T-helper 1 cell (primary cell): ENCODE measurements at places on chromosomes 11 and 22.

DNA sequence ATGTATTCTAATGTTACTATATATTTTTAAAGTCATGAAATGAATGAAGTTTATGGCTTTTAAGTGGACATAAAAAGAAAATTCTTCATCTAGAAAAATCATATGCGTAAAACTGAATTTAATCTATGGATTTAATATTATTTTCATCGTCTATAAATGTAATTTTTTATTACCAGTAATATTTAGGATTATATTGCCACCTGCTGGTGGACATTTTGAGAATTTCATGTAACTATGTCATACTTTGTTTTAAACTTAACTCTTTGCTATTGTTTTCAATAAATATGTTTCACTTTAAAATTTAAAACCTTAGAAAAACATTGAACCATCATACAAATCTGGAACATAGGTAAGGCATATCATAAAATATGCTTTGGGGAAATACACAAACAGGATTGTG, 66.5 kb upstream of the CEP126 start:
- no peak for DNase-seq

DNA sequence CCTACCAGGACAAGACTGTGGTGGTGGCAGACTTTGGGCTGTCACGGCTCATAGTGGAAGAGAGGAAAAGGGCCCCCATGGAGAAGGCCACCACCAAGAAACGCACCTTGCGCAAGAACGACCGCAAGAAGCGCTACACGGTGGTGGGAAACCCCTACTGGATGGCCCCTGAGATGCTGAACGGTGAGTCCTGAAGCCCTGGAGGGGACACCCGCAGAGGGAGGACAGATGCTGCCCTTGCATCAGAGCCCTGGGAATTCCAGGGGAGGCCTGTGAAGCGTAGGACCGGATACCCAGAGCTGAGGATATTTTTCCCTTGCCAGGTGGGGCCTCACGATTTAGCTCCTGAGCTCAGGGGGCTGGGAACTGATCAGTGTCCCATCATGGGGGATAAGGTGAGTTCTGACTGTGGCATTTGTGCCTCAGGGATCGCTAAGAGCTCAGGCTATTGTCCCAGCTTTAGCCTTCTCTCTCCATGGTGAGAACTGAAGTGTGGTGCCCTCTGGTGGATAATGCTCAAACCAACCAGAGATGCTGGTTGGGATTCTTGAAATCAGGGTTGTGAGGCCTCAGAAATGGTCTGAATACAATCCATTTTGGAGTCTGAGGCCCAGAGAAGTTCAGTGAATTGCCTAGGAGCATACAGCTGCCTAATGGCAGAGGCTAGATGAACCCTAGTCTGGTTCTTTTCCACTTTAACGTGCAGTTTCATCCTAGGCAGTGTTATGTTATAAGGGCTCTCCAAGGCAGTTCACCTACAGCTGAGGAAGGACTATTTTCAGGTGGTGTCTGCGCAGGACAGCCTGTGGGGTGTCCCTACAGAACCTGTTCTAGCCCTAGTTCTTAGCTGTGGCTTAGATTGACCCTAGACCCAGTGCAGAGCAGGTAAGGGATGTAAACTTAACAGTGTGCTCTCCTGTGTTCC, 19.5 kb downstream of the PIK3IP1 start:
- DNase-seq = peak; percentile 34

DNA sequence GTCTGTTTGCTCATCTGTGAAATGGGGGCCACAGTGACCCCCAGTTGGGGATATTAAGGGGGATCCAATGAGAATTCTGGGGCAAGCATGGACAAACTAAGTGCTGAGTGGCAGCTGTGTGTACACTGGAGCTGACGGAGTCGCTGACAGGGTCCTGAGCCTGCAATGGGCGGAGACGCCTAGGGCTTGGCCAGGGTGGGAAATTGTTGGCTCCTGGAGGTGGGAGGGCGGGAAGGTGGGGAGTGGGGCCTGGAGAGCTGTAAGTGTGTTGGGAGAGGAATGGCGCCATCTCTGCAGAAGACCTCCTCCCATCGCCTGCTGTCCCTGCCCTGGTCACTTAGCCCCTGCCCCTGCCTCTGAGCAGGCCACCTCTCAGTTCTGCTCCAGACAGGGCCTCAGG, 7.3 kb downstream of the CACNA1I start:
- no peak for DNase-seq

- DNase-seq = no peak
Measured at GRCh38 chr11:57496109-57496820, 19.2 kb downstream of the SLC43A1 start.

DNA sequence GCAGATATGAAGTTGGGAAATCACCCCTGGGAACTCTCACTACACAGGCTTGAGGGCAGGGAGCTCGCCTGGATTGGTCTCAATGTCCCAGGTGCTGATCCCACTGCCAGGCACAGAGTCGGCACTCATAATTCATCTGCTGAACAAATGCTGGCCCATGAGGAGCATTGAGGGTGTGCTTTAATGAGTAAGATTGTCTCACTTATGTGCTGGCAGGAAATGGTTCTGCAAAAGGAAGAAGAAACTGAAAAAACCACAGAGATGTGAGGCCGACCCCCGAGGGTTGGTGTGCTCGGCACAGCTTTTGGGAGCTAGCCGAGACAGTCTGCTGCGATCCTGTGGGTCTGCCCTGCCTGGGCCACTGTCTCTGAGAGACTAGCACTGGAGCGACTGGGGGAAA, 9.4 kb downstream of the PLAAT2 start:
- DNase-seq = no peak

DNA sequence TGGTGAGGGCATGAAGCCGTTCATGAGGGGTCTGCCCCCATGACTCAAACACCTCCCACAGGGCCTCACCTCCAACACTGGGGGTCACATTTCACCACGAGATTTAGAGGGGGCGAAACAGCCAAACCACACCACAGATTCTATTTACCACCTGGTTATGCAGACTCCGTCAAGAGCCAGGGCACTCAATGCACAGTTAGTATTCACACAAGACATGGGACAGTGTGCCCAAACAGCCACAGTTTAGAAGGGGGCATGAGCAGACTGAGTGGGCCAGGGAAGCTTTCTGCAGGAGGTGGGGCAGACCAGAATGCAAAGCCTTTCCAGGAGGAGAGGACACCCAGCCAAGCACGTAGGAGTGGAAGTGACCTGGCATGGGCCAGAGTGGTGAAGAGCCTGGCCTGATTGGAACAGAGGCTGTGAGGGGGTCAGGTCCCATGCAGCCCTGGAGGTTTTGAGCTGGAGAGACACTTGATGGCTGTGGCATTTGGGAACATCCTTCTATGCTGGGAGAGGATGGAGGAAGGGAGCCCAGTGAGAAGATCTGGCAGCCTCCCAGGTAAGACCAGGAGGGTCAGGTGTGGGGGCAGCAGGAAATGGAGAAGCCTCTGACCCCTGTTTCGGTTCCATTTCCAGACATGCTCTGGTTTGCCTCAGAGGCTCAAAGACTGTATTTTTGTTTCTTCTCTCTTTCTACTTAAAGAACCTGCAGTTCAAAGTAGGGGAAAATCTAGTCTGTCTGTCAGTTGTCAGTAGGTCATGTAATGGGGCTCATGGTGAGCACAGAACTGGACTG, 199.1 kb upstream of the NCAM1 start:
- no peak for DNase-seq

- no peak for DNase-seq
Measured at GRCh38 chr22:36884349-36885158, 23.7 kb downstream of the NCF4 start.

DNA sequence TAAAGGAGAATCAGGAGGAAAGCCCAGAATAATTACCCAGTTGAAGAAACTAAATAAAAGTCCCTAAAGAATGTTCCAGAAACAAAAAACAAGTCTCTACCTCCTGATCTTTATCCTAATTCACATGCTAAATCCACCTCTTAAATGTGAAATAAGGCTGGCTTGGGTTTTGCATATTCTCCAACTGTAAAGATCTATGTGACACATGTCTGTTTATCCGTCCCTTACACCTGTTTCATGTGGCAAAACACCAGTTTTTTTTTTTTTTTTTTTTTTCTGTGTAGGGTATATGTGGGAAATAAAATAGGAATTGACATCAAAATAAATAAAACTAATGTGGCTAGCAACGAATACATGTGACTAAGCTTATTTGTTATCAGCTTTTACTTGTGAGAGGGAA, 70.5 kb downstream of the NARS2 start:
- no peak for DNase-seq

- no peak for DNase-seq
Measured at GRCh38 chr11:45527898-45528297, 137.5 kb downstream of the CHST1 start.

DNA sequence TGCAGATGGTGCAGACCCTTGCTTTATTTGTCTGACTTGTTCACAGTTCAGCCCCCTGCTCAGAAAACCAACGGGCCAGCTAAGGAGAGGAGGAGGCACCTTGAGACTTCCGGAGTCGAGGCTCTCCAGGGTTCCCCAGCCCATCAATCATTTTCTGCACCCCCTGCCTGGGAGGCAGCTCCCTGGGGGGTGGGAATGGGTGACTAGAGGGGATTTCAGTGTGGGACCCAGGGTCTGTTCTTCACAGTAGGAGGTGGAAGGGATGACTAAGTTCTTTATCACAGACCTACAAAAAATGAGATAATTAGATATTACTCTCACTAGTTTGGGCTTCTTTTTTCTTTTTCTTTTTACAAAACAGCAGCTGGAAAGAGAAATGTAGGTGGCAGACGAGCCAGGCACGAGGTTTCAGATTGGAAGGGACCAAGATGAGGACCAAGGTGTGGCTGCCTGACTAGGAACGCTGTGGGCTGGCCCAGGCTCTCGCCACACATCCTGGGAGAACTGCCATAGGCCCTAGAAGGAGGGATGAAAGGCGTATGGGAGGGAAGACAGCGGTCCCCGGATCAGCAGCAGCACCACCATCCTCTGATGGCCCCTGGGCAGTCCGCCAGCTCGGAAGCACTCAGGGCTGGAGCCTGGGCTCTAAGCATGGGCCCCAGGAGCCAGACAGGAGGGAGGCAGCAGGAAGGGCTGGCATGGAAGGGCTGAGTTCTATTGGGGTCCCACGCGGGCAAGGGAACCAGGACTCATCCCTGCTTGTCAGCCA, 14.2 kb downstream of the TXN2 start:
- DNase-seq = no peak

- DNase-seq = no peak
Measured at GRCh38 chr11:69539416-69540117, 58.1 kb downstream of the LINC01488 start.

- no peak for DNase-seq
Measured at GRCh38 chr11:43267856-43268580, 43.8 kb upstream of the API5 start.

DNA sequence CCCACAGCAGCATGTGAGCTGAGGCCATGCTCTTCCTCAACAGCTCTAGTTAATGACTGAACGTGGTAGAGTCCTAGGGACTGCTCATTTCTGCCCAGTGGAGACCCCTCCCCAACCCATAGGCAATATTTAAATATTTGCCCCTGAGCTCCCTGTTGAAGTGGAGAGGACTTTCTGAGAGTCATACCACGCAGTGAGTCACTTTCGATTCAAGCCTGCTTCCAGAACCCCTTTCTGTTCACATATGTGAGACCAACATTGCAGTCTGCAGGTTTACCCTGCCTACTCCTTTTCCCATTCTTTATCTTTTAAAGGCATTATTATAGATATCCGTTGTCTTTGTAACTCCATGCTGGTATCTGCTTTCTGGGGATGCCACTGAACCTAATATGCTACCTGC, 946.3 kb downstream of the JRKL start:
- no peak for DNase-seq

- no peak for DNase-seq
Measured at GRCh38 chr11:123308077-123308476, 113.0 kb upstream of the CLMP start.

DNA sequence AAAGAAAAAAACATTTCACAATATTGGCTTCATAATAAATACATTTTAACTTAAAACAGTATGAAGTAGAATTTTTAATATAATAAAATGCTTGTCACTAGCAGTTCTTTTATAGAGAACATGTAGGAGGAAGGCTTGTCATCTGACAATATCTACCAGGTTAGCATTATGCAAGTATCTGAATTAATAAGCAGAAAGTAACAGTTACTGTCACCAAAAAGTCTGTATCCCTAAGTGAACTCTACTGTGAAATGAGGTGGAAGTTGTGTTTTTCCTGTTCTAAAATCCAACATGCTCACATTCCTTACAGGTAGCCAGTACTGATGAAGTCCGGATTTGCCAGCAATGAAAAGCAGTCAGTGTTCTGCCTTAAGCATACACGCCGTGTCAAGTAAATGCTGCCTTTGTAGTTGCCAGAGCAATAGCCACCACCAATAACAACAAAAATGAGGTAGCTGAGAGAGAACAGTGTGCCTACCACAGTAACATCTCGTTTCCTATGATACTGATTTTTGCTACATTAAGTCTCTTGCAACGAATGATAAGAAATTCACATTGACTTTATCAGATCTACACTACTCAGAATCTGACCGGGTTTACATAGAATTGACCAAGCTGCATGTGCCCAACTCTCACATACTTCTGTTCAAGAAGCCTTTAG, 95.5 kb downstream of the SIK3 start:
- DNase-seq = no peak

GRCh38 chr11:106625566-106625965, 392.7 kb downstream of the GUCY1A2 start:
- DNase-seq = no peak

- DNase-seq = no peak
Measured at GRCh38 chr22:40593460-40594273, 42.9 kb downstream of the MRTFA start.

DNA sequence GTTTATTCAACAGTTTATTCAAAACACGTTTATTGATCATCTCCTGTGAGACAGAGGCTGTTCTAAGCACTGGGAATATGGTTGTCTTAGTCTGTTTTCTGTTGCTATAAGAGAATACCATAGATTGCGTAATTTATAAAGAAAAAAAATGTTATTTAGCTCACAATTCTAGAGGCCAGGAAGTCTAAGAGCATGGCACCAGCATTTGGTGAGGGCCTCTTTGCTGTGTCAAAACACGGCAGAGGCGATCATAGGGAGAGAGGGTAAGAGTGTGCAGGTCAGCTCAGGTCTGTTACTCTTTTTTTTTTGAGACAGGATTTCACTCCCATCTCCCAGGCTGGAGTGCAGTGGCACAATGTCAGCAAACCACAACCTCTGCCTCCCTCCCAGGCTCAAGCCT, 5.2 kb upstream of the IL17RA start:
- no peak for DNase-seq

GRCh38 chr22:22421392-22421791, 87.2 kb downstream of the ZNF280B start:
- DNase-seq = no peak

GRCh38 chr11:117097389-117098268, 599 bp downstream of the SIK3 start:
- peak; percentile 24 for DNase-seq

- DNase-seq = no peak
Measured at GRCh38 chr11:66274219-66274618, 3.8 kb upstream of the CNIH2 start.

GRCh38 chr11:103608566-103608965, 427.9 kb upstream of the DDI1 start:
- DNase-seq = no peak

- DNase-seq = no peak
Measured at GRCh38 chr22:33389936-33390335, 331.8 kb upstream of the SYN3 start.

GRCh38 chr22:35334004-35334403, 34.3 kb downstream of the TOM1 start:
- DNase-seq = no peak
